ENCODE measurements at places on chromosomes 3 and 15.

- peak; percentile 22 for DNase-seq
Observed at GRCh38 chr3:138082992-138083386, 32.4 kb downstream of the DZIP1L start.

DNA sequence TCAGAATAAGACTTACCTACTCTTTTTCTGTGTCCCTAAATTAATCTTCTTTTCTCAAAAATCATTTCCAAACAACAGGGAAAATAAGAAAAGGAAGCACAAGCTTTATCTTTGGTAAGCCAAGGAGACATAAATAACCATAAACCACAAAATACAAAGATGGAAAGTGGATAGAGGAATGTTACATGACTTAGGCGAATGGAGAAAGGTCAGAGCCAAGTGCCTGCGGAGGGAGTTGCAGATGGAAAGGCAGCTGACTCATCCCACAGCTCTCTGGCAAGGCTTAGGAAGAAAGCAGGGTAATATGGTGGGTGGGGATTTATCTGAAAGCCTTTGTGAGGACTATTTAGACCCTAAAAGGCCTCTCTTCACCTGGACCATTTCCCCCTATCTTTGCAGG lies 72.8 kb downstream of the GALK2 start:
- no peak for DNase-seq

DNA sequence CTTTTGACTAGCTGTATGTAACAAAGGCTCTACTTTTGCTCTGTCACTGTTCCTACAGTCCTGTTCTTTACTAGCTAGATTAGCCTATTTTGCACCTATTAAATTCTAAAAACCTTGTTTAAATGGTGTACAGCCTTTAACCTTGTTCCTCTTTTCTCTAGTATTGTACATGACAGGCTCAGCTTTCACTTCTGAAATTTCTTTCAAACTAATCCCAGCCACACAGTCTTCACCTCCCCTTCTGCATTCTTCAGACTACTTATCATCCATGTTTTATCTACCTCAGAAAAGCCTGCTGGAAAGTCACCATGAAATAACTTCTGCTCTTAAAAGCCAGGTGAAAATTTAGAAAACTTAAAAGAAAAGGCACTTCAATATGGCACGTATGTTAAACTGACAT lies 122.4 kb downstream of the NECTIN3 start:
- no peak for DNase-seq

DNA sequence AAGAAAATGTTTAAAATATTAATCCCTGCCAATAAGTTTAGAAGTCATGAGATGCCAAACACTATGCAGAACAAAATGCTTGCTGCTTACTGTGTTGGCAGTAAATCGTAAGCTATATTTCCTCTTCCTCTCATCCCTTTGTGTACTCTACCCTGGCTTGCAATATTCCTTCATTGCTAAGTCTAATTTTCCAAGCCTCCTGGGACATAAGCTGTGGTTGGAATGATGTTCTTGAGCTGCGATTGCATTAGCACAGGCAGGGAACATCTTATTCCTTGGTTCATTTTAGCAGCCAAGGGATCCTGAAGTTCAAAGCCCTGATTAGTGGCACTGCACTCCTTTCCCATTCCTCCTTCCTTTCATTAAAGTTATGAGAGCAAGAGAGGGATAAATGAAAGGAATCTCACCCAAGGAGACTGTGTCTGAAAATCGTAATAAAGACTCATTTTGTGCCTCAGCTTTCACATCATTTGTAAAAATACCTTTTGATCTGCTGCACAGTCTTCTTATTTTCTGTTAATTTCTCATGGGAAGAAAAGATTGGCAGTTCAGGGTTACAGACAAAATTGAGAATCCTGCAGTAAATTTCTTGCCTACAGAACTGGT lies 535.2 kb downstream of the OCA2 start:
- no peak for DNase-seq

GRCh38 chr3:25944329-25944728 lies 154.4 kb downstream of the OXSM start:
- no peak for DNase-seq

- DNase-seq, result no peak
Observed at GRCh38 chr3:4963669-4964570, 15.3 kb upstream of the BHLHE40 start.
